ENCODE measurements at places on chromosomes 3 and 15.
A peak's percentile ranks its signal among the peaks of the same experiment; 100 is the strongest.

DNA sequence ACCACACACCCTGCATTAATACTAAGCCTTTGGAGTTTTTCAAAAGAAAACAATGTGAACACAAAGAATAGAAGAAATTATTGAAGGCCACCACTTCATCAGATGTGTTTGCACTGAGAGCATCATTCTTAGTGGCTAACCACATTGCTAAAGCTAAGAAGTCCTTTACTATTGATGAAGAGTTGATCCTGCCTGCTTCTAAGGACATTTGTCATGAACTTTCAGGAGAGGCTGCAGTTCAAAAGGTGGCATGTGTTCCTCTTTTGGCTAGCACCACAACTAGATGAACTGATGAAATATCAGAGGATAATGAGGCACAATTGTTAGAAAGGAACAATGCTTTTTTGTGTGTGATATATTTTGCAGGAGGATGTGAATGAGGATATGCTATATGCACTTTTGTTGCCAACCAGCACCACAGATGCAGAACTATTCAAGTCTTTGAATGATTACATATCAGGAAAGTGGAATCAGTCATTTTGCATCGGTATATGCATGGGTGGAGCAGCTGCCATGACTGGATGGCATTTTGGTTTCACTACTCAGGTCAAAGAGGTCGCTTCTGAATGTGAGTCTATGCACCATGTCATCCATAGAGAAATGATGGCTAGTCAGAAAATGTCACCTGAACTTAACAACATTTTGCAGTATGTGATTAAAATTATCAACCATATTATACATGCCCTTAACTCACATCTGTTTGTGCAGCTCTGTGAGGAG is 2.5 kb upstream of the EID1 start:
- DNase-seq = no peak

DNA sequence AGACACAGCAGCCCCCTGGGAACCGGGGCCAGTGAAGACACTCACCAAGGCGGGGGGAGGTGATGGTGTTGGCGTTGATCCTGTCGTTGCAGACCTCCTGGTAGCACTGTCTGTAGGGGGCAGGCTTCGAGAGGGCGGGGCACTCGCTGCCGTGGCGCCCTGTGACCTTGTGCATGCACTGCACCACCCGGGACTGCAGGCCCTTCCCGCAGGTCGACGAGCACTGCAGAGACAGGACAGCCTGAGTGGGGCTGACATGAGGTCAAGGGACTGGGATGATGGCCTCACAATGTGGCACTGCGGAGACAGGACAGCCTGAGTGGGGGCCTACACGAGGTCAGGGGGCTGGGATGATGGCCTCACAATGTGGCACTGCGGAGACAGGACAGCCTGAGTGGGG is 242.8 kb upstream of the LYSMD4 start:
- DNase-seq = no peak

DNA sequence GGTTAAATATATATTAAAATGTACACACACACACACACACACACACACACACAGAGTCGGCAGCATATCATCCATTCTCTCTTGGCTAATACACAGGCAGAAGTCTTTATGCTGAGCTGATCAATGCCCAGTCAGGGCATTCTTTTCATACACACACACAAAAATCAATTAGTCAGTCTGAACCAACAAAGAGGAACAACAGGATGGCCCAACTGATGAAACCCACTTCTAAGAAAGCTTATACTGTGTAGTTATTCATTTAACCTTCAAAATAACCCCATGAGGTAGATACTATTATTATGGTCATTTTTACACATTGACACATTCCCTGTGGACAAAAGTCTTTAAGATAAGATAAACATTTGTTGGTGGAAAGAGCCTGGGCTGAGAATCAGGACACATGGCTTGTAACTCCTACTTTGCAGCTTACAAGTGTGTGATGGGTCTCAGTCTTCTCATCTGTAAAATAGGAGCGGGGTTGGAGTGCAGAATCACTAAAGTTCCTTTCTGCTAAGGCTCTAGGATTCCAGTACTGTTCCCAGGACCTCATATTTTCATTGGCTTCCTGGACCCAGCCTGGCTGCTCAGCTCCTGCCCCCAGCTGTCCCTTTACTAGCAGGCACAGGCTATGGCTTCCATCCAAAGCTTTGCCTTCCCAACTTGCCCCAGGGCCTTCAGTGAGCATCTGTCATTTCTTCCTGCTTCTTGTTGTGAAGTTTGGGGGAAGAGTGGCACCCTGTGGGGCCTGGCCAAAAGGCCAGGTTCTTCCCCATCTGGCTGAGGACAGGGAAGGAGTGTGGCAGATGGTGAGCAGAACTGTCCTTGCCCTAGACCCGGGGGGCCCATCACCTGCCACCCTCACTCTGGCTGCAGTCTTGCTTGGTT is 27.2 kb upstream of the GLCE start:
- DNase-seq = no peak

GRCh38 chr3:65240366-65240765 is 552.6 kb upstream of the ADAMTS9 start:
- DNase-seq = no peak

GRCh38 chr15:31934821-31935220 is 95.5 kb upstream of the CHRNA7 start:
- DNase-seq = peak; percentile 84

DNA sequence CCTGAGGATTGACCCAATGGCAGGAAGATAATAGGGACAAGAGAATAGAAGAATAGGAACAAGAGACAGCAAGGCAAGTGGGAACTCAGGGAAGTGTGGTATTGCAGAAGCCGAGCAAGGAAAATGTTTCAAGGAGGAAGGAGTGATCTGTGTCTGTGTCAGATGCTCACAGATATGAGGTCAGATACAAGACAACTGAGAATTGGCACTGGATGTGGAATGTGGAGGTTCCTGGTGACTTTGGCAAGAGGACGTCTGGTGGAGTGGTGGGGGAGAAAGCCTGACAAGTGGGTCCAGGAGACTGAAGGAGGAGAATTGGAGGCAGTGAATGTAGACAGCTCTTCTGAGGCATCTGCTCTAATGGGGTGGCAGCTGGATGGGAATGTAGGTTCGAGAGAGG is 24.1 kb downstream of the GYG1 start:
- peak; percentile 69 for DNase-seq

- DNase-seq = no peak
These were observed 850.0 kb downstream of the CADM2 start for GRCh38 chr3:85808755-85809154.

DNA sequence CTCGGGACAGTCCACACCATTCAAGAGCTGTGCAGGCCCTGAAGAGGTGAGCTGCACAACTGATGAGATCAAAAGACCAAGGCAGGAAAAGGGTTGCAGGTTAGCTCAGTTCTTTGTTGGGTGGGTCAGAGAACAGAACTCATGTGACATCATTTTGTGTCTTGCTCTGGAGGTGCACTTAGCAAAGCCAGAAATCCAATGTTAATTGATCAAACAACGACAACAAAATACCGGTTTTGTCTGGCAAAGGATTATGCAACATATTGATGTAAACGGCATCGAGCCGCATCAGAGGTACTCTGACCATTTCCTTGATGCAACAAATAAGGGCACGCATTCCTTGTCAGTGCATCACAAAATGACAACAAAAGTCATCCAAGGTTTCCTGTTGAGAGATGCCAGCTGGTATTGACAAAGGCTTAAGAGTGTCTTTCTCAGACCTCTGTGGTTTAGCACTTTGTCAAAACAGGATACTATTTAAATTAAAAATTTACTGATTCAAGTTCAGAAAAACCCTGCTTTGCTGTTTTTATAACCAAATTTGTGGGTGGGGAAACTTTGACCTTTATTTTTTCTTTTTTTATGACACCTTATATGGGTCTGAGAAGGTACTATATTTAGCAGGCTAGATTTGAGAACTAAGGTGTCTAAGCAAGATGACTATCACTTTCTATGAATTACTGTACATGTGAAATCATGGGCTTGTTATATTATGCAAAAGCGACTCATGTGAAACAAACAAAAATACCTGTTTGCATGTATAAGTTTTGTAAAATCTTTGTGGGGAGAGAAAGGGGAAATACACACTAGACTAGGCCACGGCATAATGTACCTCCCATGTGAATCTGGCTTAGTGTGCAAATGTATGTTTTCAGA is 496.1 kb downstream of the FOXP1 start:
- peak; percentile 44 for DNase-seq

GRCh38 chr3:74054566-74054965 is 429.8 kb upstream of the PDZRN3 start:
- DNase-seq = no peak

- no peak for DNase-seq
These were observed 1075.9 kb upstream of the CFAP20DC start for GRCh38 chr3:60125686-60126085.

- no peak for DNase-seq
These were observed 4.3 kb upstream of the COPG1 start for GRCh38 chr3:129245141-129245540.

DNA sequence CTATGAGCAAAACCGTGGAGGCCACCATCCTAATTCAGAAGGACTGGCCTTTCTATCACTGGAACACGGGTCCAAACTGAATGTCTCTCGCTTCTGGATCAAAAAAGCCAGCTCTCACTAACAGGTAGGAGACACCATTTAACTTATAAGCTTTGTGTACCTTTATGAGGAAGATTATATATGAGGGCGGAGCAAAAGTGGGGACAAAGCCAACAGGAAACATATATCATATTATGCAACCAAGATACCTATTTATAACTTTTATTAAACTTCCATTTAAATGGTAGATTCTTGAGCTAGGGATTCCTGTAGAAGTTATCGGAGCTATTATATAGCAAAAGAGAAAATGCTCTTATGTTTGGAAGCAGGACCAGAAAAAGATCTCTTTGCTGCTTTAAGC is 78.4 kb downstream of the IGF2BP2 start:
- DNase-seq = no peak

Data from fibroblast of skin of right biceps (primary cell).